ENCODE measurements at places on chromosomes 7 and 10.
A peak's percentile ranks its signal among the peaks of the same experiment; 100 is the strongest.

- DNase-seq = peak; percentile 11
Measured at GRCh38 chr10:97633921-97634320, 621 bp upstream of the MORN4 start.

DNA sequence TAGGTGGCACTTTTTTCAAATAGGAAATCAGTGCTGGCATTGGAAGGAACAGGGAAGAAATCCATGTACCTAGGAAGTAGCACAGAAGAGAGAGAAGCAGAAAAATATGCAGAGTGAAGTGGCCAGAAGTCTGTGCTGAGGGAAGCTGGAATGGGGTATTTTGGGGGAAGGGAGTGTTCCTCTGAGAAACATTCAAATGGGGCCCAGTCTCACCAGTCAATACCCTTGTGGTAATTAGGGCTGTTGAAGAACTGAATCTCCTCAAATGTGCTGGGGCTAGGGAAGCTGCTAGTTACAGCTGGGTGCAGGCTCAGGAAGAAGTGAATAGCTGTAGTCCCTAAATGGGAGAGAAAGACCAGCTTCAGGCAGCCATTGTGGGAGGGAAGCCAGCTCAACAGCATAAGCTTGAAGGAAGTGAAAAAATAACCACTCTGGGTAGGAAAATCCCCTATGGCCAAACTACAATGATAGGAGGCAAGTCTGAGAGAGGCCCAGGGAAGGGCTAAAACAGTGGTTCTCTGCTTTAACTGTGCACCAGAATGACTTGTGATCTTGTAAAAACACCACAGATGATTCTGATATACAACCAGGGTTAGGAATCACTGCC, 7.6 kb downstream of the NDST2 start:
- no peak for DNase-seq

DNA sequence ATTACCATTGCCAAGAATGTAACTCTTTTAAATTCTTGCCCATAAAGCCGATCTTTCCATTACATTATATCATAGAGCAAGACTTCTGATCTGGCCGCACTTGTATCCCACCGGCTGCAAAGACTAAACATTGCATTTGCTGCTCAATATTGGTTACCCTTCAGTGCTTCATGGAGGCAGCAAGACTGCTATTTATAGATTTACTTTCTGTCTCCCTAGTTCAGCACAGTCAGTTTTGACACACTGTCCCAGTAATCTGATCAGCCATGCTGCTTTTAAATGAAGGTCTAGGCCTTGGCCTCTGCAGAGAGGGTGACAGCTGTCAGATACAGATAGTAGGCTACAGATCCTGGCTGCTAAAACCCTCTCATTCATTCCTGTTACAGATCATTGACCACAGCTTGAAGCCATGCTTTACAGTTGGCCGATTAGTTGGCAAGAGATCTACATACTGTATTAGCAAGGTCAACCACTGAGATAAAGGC, 562.6 kb upstream of the GALNT17 start:
- no peak for DNase-seq

DNA sequence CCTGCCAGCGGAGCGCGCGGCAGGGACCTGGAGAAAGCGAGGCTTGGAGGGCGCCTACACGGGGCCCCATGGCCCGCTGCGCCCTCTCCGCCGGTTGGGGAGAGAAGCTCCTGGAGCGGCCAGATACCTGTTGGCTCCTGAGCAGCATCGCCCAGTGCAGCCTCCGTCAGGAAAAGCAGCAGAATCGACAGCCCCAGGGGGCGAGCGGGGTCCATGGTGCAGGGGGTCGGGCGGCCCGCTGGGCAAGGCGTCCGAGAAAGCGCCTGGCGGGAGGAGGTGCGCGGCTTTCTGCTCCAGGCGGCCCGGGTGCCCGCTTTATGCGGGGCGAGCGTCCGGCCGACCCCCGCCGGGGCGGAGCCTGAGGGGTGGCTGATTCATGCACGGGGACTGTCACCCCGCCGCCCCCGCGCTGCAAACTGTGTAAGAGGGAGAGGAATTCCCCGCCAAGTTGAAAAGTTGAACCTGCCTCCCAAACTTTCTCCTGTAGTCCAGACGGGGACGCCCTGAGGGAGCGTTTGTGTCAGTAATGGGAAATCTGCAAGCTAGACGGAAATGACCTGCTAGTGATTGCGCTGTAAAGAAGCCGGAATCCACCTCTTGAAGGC, at the start of gene TFPI2:
Gene TFPI2, minus strand, starts transcription at position 290 of the 605 bp plus-strand sequence. Its CDS starts 75 bp downstream, at position 215.
- DNase-seq = peak; percentile 23

DNA sequence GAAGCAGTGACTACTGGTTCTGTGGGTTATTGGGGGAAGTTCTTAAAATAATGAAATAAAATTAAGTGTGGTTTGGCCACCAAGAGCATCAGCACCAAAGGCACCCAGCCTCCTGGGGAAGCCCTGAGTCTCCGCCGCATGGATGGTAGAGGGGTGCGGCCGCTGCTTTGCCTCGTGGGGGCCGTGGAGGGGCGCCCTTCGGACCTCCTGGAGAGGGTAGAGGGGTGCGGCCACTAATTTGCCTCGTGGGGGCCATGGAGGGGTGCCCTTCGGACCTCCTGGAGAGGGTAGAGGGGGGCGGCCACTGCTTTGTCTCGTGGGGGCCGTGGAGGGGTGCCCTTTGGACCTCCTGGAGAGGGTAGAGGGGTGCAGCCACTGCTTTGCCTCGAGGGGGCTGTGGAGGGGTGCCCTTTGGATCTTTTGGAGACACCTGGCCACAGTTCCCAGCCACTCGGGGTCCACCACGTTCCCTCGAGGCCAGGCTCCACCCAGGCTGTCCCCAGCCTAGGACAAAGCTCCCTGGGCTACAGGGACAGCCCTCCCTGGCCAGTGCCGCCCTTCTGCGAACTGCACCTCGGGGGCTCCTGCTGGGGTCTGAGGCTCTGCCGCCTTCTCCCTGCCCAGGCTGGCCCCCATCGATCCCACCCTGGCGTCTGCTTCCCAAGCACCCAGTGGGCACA, 535.1 kb downstream of the PTPRN2 start:
- no peak for DNase-seq

DNA sequence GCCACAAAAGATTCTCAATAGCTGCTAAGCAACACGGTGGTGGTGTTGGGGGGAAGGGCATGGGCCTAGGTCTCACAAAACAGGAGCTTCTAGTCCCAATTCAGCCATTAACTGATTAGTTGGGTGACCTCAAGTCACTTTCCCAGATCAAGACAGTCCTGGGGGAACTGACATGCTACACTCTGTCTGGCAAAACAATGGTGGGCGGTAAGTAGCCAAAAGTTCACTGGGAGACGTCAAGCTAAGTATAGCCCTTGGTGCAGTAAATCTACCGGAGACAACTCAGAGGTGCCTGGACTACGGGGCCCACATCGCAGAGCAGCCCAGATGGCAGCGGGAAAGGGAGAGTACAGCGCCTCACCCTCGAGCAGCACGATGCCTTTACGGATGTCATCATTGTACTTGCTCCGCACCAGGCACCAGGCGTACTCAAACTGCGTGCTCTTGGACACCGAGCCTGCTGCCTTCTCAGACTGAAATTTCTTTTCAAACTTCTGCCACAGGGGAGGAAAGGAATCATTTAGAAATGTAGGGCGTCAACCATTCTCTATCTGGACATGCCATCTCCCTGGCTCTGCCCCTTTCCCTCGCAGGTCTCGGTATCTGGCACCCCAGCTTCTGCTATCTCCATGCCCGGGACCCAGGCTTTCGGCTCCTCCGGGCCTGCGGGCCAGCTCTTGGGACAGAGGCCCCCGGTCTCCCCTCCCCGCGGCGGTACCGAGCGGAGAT, 1.1 kb downstream of the FIS1 start:
- no peak for DNase-seq

DNA sequence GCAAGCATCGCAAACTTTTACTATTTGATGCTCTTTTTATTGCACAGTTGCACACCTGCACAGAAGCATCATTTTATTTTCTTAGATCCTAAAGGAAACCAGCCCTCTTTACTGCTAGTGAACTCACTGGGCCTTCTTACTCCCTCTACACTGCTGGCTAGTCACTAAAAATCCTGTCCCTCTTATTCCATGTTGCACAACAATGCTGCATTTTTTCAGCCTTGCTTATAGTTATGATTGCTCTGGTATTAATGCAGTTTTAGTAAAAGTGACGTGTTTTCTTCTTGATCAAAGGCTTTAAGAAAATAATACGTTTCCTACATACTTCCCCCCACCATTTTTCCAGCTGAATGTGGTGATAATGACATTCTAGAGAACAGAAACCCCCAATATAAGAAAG, 132.9 kb upstream of the FAM3C start:
- DNase-seq = no peak

All from activated CD4-positive, alpha-beta T cell treated with anti-CD3 and anti-CD28 coated beads, Interleukin-2, amount 50 U/mL, for 48 hours (primary cell).